Activated naive CD4-positive, alpha-beta T cell treated with anti-CD3 and anti-CD28 coated beads, Interleukin-2, amount 50 U/mL, for 72 hours (primary cell): ENCODE measurements at places on chromosomes 1 and 21. TPM values are rescaled to one million over a fixed set of nuclear protein-coding genes. Genes with fewer than 3 reads are reported as not detected.

Gene RGS16
- 64.5 TPM for total RNA-seq

Gene TSPEAR
- total RNA-seq: not detected

Gene SH2D1B
- 0.18 TPM for total RNA-seq

Gene DENND2C
- 0.35 TPM for total RNA-seq

Gene KRTAP7-1
- not detected for total RNA-seq

Gene CACHD1
- total RNA-seq: 1.1 TPM

Gene FYB2
- not detected for total RNA-seq

Gene FCRLB
- total RNA-seq: not detected

Gene GFI1
- 42.3 TPM for total RNA-seq

Gene GPR25
- total RNA-seq: not detected

Gene KDF1
- total RNA-seq: not detected

Gene C1orf87
- total RNA-seq: not detected

Gene SLC45A3
- 0.57 TPM for total RNA-seq

Gene SLC16A4
- total RNA-seq: 0.45 TPM

Gene PKP1
- total RNA-seq: not detected

Gene SPTA1
- not detected for total RNA-seq
